NCI-H1417 (cell line): ENCODE measurements at places on chromosomes 1 and 21.
A peak's percentile ranks its signal among the peaks of the same experiment; 100 is the strongest.

DNA sequence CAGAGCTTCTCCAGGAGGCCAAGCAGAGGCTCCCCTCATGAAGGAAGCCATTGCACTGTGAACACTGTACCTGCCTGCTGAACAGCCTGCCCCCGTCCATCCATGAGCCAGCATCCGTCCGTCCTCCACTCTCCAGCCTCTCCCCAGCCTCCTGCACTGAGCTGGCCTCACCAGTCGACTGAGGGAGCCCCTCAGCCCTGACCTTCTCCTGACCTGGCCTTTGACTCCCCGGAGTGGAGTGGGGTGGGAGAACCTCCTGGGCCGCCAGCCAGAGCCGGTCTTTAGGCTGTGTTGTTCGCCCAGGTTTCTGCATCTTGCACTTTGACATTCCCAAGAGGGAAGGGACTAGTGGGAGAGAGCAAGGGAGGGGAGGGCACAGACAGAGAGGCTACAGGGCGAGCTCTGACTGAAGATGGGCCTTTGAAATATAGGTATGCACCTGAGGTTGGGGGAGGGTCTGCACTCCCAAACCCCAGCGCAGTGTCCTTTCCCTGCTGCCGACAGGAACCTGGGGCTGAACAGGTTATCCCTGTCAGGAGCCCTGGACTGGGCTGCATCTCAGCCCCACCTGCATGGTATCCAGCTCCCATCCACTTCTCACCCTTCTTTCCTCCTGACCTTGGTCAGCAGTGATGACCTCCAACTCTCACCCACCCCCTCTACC, 19.1 kb downstream of the CSF1 start:
- no peak for DNase-seq

DNA sequence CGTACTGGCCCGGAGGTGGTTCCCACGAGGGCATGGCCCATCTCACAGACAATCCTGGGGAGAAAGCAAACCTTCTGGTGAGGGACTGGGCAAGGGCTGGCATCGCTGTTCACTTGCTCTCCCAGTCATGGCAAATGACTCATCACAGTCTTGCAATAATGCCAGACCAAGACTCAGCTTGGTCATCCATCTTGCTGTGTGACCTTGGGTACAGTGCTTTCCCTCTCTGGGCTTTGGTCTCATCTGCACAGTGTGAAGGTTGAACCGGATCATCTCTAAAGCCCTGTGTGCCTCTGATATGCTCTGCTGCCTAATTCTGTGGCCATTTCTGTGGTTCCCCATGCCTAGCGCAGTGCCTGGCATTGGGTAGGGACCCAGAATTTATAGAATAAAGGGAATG, 143.6 kb upstream of the CD34 start:
- no peak for DNase-seq

DNA sequence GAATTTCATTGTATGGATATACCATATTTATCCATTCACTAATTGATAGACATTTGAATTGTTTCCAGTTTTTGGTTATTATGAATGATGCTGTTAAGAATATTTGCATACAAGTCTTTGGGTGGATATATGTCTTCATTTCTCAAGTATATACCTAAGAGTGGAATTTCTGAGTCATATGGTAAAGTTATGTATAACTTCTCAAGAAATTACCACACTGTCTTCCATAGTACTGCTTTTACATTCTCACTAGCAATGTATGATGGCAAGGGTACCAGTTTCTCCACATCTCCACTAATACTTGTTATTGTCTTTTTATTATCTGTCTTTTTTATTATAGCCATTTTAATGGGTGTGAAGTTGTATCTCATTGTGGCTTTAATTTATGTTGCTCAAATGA, 74.6 kb upstream of the TENT5C start:
- DNase-seq, result no peak

GRCh38 chr1:117061986-117062415, 1.9 kb downstream of the TTF2 start:
- no peak for DNase-seq

DNA sequence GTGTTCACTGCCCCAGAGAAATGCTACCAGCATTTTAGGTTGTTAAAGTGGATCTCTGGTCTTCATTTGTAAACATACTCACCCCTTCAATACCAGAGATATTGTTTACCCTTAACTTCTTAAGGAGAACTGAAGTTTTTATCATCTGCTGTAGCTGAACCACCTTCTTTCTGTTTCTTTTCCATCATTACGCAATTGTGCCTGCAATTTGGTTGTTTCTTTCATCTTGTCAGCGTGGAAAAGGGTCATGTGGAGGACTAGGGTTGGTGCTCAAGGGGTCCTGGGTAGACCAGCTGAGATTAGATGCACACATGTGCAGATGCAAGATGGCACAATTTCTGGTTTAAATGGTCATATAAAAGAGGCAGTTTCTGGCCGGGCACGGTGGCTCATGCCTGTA, 23.0 kb downstream of the GART start:
- DNase-seq, result no peak

- no peak for DNase-seq
Measured at GRCh38 chr21:44364151-44365053, 11.0 kb downstream of the TRPM2 start.

DNA sequence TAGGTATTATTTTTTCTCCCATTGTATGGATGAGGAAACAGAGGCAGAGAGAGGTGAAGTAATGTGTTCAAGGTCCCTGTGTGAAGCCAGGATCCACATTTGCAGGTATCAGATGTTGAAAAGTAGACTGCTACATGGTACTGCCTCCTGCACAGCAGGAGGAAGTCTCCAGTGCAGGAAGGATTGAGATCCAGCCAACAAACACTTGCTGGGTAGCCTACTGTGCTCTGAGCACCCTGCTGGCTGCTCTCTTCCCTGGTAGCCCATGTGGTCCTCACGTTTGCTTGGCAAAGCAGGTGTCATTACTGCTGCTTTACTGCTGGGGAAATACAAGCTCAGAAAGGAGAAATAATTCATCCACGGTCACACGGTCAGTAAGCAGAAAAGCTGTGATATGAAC, 21.3 kb upstream of the GRIK3 start:
- peak; percentile 84 for DNase-seq

GRCh38 chr1:27638805-27639204, 3.8 kb upstream of the FGR start:
- DNase-seq, result no peak

- no peak for DNase-seq
Measured at GRCh38 chr1:230459465-230459864, 33.3 kb upstream of the PGBD5 start.

DNA sequence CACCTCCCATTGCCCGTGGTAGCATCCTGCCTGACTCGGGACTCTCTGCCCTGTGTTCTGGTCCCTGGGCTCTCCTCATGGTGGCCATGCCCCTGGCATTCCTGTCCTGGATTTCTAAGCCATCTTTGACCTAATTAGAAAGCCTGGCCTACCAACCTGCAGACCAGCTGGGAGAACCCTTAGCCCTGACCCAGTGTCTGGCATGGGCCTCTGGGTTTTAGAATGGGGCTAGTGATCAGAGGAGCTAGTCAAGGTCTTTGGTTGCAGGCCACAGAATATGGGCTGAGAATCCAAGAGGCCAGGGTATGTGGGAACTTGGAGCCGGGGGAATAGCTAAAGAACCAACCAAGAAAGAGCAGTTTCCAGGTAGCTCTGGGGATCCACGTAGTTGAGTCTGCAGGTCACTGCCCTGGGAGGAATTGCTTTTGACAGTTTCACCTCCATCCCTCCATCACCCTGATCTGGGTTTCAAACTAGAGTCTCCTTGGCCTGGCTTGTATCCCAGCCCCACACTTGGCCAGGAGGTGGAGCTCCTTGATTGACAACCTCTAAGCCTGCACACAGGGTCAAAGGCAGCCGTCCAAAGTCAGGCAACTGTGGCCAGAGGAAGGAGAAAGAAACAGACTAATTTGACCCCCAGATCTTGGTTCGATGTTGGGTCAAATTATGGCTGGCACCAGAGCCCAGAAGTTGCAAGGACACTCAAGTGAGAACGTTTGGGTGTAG, 54.7 kb upstream of the ABCG1 start:
- peak; percentile 14 for DNase-seq

DNA sequence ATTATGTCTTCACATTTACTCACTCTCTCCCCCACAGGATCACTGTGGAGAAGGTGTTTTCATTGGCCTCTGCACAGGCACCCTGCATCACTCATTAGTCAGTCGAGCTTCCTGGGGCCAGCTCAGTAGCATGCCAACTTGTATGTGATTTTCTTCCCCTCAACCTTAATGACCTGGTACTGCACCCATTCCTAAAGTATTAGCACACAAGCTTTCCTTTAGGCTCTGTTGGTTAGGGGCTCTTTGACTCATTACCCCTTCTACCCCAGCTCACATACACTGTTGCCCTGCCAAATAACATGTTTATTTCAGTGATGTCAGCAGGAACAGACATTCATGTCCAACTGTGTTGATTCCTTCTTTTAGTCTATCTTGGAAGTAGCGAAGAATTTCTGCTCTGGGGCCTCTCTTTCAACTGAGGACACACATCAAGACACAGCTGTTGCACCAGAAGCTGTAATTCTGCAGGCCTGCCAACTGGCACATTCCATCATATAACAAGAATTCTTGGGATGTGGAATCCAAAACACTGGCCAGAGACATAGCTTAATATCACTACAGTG, 603.5 kb upstream of the ADAMTS5 start:
- no peak for DNase-seq

- DNase-seq, result no peak
Measured at GRCh38 chr1:215623162-215623561, 56.1 kb downstream of the KCTD3 start.

- DNase-seq, result no peak
Measured at GRCh38 chr1:25566730-25567341, 23.4 kb downstream of the LDLRAP1 start.

DNA sequence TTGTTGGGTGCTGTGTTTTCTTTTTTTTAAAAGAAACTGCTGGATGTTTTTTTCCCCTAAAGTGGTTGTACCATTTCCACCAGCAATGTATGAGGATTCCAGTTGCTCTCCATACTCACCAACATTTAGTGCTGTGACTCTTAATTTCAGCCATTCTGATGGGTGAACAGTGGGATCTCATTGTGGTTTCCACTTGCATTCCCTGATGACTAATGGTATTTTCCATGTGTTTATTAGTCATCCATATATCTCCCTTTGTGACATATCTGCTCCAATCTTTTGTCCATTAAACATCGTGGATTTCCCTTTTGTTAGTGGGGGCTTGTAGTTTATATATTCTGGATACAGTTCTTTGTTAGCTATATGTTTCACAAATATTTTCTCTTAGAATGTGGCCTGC, 206.0 kb downstream of the CAMTA1 start:
- no peak for DNase-seq

GRCh38 chr1:234899041-234899729, 229.5 kb downstream of the TOMM20 start:
- peak; percentile 79 for DNase-seq
